ENCODE measurements at places on chromosomes 4 and X.

GRCh38 chr4:47936336-47936735 is 22.0 kb upstream of the NFXL1 start:
- no peak for DNase-seq

DNA sequence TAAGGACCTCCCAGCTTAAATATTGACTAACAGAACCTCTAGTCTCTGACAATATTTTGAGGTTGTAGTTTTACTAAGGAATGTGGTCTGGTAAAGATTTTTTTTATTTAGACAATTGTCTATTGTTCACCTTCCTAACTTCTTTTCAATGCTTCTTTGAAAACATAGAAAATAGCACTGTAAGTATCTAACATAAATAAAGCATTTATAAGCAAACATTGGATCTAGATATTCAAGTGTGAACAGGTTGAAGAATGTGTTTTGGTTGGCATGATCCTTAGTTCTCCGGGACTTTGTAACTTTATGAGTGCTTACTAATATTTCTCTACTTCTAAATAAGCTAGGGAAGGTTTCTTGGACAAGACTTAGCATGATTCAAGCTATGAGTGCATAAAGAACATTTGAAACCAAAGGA is 285.4 kb upstream of the ARSJ start:
- no peak for DNase-seq

DNA sequence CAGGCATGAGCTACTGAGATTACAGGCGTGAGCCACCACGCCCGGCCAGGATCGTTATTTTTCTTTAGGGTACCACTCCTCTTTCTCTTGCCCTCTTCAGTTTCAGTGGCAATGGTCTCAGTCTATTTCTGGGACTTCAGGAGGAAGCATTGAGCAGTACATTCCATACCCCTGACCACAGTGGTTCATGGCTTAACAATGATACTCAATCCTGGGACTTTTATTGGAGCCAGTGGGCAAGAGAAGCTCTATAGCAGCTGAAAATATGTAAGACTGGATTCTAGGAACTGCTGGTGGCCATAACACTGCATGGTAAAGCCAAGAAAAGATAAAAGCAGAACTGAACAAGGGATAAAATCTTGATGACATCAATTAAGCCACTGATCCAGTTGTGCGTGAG is 5.8 kb upstream of the CCNA2 start:
- DNase-seq: no peak

DNA sequence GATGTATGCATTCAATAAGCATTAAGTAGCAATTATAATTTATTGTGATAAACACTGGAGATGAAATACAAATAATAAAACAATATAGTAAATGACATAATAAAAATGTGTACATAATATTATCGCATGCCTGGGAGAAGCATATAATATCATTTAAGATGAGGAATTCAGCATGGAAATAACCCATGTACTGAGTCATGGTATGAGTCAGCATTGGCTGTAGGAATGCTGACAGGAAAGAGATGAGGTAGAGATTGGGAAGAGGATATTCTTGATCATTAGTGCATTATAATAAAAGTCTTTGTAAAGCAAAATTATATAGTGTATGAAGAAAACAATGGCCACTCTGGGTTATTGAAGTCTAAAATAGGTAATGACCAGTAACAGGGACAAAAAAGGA is 82.8 kb downstream of the MAGEB10 start:
- DNase-seq: no peak

DNA sequence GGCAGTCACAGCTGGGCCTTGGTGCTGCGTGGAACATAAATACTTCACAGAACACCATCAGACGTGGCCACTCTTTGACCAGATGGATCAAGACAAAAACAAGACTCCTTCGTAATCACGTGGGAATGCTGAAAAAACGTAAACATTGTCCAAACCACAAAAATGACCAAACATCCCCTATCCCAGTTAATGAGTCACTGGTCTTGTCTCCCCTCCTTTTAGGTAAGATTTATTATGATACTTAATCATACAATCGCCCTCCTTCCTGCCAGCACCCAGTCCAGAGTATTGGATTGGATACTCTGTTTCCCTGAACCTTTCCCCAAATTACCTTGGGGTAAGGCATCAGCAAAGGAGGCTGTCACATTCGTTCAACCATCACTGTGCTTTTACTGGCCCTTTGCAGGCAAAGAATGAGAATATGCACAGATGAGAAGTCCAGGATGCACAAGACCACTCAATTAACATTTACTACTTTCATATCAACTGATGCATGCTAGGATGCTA is 601 bp upstream of the TCEANC start:
- no peak for DNase-seq

GRCh38 chr4:48970471-48970921 is 15.6 kb upstream of the CWH43 start:
- DNase-seq: no peak

DNA sequence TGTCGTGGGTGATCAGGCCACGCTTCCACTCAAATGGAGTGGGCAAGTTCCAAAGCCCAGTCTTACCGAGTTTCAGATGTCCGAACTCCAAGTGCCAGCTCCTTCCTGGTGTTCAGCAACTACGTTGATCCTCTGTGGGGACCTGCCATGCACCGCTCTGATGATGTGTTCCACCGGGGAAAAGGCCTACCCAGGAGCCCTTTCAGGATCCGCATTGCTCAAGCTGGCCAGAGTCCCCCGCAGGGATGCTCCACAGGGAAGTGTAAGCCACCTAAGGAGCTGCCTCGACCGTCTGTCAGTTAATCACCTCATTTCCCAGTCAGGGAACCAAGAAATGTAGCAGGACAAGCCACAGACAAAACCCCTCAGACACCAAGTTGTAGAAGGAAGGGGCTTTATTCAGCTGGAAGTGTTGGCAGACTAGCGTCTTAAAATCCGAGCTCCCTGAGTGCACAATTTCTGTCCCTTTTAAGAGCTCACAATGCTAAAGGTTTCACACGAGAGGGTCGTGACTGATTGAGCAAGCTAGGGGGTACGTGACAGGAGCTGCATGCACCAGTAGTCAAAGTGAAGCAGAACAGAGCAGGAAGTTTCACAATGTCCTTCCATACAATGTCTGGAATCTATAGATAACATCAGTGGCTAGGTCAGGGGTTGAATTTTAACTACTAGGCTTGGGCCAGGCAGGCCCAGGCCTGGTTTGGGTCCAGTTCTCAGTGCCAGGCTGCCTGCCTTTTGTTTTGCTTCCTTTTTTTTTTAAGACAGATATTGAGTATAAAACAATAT is 126.2 kb upstream of the ZDHHC15 start:
- no peak for DNase-seq

DNA sequence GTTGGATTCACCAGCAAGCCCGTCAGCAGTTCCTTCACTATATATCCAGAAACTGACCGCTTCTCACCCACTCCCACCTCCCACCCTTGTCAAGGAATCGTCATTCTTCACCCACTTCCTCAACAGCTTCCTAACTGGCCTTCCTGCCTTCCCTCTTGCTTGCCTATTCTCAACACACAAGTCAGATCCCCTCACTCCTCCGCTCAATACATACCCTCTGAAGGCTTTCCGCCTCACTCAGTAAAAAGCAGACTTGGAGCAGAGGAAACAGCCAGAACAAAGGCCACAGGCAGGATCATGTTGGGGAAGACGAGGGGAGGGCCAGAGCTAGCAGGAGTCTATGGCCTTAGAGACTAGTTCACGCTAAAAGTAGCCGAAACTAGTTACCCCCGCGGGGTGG is 23.7 kb downstream of the RWDD4 start:
- DNase-seq: no peak

GRCh38 chrX:53930515-53931380 is 113.5 kb downstream of the PHF8 start:
- no peak for DNase-seq

GRCh38 chr4:133498149-133498548 is 349.1 kb downstream of the PCDH10 start:
- no peak for DNase-seq

- no peak for DNase-seq
These were observed 545.3 kb upstream of the FAT1 start for GRCh38 chr4:187268940-187269339.

- no peak for DNase-seq
These were observed 229.1 kb downstream of the VEGFC start for GRCh38 chr4:176563591-176563990.

DNA sequence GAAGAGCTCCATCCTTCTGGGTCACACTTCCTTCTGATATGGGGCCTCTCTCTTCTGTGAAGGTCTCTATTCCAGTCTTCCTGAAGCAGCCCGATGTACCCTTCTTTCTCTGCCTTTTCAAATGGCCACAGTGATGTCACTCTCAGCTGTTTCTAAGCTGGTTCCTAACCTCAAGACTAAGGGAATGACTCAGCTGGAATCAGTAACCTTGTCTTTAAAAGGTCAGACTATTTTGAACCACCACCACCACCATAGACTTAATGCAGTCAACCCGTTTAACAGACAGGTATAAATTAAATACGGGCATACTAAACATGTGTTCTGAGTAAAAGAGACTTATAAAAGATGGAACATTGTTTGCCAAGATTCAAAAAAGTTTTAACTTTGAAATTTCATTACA is 121.0 kb downstream of the PPA2 start:
- DNase-seq: peak; percentile 2
